Stomach (tissue), 19 donors: ENCODE measurements at places on chromosomes 11 and 22.

DNA sequence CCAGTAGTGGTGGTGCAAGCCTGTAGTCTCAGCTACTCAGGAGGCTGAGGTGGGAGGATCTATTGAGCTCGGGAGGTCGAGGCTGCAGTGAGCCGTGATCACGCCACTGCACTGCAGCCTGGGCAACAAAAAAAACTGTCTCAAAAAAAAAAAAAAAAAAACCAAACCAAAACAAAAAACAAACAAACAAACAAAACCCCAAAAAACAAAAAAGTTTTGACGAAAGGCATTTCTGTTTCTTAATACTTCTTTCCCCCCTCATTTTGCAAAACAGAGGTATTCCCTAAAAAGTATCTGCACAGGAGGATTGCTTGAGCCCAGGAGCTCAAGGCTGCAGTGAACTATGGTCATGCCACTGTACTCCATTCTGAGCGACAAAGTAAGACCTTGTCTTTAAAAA, 11.2 kb downstream of the HIRA start:
- DNase-seq: no peak

- no peak for DNase-seq
Observed at GRCh38 chr22:46996595-46997310, 234.3 kb downstream of the TBC1D22A start.

DNA sequence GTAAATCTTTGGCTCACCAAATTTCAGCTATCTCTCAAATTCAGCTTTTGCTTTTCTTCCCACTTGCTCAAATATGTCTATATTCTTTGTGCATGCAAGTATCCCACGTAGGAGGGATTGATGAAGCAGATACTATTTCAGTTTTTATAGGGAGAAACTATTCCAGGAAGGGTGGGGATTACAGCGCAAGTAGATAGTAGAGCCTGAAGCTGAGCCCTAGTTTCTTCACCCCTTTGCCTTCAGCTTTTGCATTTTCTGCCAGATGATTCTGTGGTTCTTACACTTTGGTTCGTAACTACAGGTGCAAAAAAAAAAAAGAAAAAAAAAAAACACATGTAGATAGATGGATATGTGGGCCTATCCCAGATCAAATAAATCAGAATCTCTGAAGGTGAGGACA, 3.1 kb upstream of the ACP2 start:
- DNase-seq: no peak

DNA sequence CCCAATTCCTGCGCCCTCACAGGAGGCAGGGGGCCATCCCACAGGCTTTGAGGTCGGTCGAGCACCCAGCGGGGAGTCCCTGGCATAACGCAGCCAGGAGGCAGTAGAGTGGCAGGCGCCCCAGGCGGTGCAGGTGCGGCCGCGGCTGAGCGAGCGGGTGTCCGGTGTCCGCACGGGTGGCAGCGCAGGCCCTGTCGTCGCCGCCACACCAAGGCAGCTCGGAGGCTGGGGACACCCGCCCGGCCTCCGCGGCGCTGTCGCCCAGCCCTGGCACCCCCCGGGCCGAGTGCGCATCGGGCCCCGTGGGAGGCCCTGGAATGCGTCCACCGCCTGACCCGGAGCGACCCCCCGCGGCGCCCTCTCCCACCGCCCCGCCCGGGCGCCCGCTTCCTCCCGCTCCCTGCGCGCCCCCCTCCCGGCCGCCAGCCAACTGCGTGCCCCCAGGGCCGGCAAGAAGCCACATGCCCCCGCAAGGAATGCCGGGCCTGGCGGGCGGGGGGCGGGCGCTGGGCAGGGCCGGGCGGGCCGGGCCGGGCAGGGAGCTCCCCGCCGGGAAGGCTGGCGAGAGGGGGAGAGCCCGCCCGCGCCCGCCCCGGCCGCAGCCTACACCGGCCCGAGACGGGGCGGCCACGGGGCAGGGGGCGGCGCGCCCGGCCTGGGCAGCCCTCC, 33.9 kb downstream of the PRDM11 start:
- peak; percentile 90 for DNase-seq

GRCh38 chr11:16750417-16750816, 12.0 kb downstream of the C11orf58 start:
- no peak for DNase-seq

DNA sequence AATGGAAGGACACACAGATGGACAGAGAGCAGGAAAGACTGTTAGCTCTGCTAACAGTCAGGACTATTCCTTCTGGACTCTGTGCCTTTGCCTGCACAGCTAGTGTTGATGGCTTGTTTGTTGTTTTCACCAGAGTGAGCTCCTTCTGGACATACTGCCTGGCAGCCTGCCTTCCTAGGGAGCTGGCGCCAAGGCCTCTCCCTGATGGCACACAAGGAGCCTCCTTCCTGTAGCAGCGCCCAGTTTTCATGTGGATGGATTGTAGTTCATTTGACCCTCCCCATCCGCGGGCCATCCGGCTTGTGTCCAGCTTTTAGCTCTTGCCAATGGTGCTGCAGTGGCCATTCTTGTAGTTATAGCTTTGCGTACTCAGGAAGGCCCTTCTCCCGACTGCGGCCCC, 16.6 kb upstream of the BCR start:
- no peak for DNase-seq

DNA sequence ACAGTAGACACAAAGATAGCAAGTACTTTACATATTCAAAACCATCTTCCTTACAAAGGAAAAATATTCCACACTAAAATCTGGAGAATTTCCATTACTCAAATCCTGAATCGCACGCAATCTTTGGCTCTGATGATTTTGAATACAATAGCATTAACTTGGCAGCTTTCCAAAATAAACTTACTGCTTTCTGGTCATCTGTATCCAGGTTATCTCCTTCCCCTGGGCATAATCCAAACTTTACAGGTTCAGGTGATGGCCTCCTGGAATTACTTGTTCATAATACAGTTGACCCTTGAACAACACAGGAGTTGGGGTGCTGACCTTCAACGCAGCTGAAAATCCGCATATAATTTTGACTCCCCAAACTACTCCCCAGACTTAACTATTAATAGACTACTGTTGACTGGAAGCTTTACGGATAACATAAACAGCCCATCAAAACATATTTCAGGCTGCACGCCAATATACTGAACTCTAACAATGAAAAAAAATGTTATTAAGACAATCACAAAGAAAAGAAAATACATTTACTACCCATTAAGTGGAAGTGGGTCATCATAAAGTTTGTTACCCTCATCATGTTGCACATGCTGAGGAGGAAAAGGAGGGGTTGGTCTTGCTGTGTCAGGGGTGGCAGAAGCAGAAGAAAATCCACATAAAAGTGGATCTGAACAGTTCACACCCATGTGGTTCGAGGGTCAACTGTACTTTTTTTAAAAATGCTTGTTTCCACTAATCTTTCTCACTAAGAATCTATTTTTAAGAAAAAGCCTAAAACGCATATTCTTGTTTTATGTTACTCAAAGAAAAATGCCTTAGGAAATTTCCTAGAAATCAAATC, 6.5 kb downstream of the MTMR2 start:
- DNase-seq: no peak

DNA sequence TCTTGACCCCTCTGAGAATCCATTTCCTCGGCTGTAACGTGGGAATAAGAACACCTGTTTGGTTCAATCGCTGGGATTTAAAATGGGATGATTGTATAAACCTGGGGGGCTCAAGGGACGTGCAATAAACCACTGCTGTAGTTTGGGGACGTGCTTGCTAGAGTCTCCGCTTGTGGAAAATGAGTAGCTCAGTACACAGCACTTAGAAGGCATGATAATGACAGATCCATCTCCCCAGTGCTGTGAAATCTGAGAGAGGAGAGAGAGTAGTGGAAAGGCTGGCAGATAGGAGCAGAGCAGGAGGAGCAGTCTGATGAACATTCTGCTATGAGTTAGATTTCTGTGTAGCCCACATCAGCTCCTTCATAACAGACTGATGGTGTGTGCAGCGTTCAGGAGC, 256.5 kb downstream of the MN1 start:
- no peak for DNase-seq

DNA sequence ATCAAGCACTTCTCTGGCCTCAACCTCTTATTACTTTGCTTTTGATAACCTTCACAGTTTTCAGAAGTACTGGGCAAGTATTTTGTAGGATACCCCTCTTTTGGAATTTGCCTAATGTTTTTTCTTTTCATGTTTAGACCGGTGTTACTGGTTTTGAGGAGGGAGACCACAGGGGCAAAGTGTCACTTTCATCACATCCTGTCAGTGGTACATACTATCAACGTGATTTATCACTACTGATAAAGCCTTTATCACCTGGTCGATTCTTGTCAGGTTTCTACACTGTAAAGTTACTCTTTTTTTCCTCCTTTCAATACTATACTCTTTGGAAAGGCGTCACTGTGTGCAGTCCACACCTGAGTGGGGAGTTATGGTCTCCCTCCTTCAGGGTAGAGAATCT, 26.7 kb downstream of the QSER1 start:
- DNase-seq: no peak

GRCh38 chr11:44645827-44646226, 80.4 kb downstream of the CD82 start:
- no peak for DNase-seq

DNA sequence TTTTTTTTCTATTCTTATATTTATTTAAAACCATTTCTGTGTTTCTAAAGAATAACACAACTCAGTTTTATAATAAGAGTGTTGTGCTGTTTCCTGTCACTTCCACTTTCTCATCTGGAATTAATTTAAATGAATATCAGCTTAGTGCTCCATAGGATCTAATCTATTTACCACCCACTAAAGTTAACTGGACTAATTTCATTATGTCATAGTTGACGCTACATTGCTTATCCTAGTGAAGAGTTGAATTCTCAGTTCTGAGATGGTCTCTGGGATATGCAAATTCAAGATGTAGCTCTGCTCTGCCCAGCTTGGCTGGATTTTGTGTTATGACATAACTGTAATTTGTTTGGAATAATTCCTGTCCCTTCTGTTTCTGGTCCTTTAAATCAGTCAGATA, 380.1 kb downstream of the METTL15 start:
- DNase-seq: no peak

- no peak for DNase-seq
Observed at GRCh38 chr11:119614222-119615002, 114.6 kb downstream of the NECTIN1 start.

DNA sequence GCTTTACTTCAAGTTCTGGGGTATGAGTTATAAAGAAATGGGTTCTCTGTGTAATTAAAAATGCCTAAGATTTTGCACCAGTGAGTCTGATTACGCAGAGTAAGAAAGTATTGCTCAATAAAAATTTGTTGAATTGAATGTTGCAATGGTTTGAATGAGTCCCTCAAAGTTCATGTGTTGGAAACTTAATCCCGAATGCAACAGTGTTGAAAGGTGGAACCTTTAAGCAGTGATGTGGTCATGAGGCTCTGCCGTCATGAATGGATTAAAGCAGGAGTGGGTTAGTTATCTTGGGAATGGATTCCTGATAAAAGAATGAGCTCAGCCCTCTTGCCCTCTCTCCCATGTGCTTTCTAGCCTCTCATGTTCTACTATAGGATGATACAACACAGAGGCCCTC, 52.6 kb upstream of the SESN3 start:
- no peak for DNase-seq

DNA sequence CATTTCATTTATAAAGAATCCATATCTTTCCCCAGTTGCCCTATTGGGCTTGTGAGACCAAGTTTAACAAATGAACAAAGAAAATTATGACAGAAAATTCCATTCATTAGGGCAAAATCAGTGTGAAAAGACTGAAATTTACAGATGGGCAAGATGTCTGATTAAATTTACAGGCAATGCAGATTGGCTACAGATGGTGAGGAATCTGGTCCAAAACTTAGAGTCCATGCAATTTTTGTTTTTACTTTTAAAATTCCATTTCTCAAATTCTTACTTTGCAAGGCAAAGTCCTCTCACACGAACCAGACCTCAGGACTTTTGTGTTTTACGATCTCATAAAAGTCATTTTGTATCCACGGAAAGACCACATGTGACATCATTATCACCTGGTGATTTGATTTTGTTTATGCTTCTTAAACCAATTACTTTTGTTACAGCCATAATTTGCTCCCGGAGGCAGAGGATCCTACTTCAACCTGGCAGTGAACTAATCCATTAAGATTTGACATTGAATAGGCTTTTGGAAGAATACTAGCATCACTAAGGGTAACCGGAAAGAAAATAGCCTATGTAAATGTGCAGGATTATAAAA, 843.7 kb upstream of the CHORDC1 start:
- DNase-seq: no peak

DNA sequence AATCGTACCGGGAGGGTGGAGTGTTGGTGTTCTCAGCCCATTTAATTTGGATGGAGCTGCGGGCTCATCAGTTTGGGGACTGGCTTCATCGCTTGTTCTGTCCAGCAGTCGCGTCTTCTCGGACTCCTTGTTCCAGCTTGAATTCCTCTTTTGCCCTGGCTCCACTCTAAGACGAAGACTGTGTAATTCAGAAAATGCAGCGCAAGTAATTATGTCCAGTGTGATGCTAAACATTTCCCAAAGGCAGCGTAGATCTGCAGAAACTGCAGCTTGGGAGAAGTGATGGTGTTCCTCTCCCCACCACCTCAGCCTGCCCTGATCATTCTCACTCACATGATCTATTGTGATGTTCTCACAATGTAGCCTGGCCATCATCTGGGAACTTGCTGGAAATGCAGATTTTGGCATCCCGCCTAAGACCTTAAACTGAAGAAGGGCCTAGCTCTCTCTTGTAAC, 666 bp downstream of the SLC25A18 start:
- no peak for DNase-seq

DNA sequence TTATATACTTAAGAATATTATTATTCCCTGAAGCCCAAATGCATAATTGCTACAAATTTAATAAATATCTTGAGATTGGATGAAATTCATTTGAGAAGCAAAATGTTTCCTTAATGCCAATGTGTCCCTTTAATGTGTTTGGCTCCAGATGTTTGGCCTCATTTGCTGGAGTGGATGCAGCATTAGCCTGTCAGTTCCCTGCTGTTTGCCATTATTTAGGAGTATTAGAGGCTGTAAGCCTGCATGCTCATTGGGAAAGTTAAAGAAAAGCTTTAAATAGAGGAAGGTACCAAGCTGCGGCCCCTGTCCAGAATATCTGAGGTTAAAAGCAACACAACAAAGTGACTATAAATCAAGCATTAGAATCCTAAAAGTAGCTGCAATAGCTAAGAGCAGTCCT, 54.8 kb upstream of the PITPNB start:
- DNase-seq: no peak

- no peak for DNase-seq
Observed at GRCh38 chr11:130529366-130529765, 80.9 kb downstream of the ADAMTS15 start.

- no peak for DNase-seq
Observed at GRCh38 chr11:94853836-94854235, 85.7 kb downstream of the AMOTL1 start.

- DNase-seq: no peak
Observed at GRCh38 chr11:116124922-116125714, 620.9 kb upstream of the CADM1 start.
